ENCODE measurements at places on chromosomes 4 and X.

- DNase-seq = no peak
Observed at GRCh38 chr4:73711989-73712388, 28.4 kb upstream of the CXCL8 start.

DNA sequence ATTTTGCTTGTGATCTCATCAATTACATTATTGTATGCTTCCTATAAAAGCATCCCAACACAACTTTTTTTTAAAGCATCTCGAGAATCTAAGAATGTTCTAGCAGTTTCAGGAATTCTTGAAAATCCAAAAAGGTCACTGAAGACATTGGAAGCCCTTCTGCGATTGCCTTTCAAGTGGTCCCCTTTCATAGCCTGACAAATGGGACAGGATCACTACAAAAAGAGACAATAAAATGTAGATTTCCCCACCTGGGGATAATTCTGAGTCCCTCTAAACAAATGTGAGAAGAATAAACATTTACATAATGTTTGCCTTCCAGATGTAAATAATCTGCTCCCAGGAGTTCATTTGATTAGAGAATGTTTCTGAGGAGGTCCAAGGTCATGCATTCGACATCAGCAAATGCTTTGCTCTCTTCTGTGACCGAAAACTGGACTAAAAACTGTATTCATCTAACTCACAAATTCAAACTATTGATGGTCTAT, 116.0 kb downstream of the COL25A1 start:
- DNase-seq = no peak

GRCh38 chr4:48653217-48654014, 126.7 kb downstream of the FRYL start:
- DNase-seq = no peak

DNA sequence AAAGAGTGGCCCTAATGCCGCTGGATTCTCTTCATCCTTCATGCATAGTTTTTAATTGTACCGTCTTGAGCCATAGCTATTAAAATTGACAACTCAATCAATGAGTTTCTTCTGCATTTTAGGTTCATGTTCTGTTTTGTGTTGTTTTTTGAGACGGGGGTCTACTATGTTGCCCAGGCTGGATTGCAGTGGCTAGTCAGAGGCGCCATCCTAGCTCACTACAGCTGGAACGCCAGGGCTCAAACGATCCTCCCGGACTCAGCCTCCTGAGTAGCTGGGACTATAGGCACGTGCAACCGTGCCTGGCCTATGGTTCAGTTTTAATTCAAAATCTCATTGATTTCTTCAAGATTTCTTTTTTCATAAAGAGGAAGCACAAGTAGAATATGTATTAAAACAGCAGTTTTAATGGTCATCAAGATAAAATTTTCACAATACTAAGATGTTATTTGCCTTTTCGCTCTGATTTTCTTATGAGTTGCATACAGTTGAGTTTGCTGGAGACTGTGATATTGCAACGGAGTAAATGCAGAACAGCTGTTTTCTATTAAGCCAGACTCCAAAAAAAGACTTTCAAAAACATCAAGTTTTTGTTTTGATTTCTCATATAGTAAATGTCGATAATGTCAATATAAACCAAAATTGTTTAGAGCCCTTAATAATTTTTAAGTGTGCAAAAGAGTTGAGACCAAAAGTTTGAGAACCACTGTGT, 1.1 kb upstream of the STX18 start:
- no peak for DNase-seq

DNA sequence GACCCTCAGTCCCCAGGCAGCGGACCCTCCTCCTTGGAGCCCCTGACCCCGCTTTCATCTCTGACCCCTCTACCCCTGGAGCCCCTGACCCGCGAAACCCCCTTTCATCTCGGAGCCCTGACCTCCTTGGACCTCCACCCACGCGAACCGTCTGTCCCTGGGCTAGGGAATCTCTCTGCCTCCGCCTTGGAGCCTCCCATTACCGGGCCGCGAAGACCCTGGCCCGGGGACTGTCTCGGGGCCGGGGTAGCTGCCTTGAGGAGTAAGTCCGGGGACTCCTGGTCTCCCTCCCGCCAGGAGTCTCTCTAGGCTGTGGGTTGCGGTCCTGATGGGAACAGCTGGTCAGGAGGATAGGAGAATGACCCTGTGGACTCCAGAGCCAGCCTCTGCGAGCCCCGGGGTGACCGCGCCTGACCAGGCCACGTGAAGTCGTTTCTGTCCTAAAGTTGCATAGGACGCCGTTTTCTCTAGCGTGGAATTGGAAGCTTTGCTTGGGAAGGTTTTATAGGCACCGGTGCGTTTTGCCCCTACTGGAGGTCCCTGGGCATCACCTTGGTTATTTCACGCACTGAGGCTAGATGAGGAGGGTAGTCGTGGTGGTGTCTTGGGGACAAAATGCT, 824 bp downstream of the TBC1D14 start:
- DNase-seq = no peak

- DNase-seq = no peak
Observed at GRCh38 chr4:164977243-164978164, at the start of gene TRIM61. TSS of gene TRIM61 (minus strand) at chr4:164977657. CDS start at chr4:164970002, 7,655 bp downstream.

DNA sequence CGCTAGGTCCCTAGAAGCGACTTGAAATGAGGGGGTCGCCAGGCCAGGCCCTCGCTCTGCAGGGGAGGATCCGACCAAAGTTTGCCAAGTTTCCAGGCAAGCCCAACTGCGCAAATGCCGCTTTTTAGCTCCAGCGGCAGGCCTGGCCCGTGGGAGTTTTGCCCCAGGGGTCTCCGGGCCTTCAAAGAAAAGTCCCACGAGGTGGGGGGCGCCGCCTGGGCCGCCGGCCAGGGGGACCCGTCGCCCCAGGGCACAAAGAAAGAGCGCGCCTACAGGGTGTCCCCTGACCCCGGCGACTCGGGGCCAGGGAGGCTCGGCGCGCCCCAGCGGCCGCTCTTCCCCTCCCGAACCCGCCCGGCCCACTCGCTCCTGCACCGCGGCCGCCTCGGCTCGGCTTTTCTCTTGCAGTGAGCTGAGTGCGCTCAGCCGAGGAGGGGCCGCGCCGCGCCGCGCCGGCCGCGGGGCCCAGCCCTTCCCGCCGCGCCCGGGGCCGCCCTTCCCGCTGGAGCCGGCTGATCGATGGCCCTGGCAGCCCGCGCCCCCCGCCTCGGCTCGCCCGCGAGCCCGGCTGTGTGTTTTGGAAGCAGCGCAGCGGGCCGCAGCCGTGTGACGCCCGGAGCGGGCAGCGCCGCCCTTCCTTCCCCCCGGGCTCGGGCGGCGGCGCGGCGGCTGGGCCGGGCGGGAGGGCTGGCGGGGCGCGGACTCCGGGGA, 754 bp upstream of the KLF3 start:
- DNase-seq = no peak

GRCh38 chr4:109169170-109169569, 133.3 kb downstream of the COL25A1 start:
- DNase-seq = no peak

DNA sequence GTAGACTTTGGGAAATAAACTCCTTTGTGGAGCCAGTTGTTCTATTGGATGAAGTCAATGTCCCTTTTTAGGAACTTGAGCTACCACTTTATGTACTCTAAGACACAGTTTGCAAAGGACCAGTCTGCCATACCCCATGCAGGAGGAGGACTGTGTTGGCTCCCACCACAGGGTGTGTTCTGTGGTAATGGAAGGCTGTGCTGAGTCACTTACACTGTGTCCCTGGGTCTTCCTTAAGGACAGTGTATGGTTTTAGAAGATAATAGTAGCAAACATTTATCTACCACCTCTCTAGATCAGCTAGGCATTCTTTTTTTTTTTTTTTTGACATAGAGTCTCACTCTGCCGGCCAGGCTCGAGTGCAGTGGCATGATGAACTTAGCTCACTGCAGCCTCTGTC, 184.0 kb upstream of the PGRMC2 start:
- DNase-seq = no peak

DNA sequence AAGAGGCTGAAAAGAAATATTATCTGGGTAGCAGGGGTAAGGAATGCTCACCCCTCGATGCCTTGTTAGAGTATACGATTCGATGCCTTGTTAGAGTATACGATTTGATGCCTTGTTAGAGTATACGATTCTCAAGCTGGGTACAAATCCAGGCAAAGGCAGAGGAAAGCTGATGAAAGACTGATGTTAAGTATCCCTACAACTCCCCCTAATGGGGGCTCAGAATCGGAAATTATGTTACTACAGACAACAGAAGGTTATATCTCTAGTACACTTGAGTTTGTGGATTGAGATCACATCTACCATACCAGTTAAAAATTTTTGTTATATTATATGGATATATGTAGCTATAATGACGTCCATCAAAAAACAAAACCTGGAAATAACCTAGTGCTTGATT, 4.8 kb downstream of the LRRC66 start:
- no peak for DNase-seq

- DNase-seq = no peak
Observed at GRCh38 chrX:15399962-15400391, 15.8 kb upstream of the VEGFD start.

GRCh38 chrX:48498374-48498809, 10.4 kb upstream of the PORCN start:
- no peak for DNase-seq

DNA sequence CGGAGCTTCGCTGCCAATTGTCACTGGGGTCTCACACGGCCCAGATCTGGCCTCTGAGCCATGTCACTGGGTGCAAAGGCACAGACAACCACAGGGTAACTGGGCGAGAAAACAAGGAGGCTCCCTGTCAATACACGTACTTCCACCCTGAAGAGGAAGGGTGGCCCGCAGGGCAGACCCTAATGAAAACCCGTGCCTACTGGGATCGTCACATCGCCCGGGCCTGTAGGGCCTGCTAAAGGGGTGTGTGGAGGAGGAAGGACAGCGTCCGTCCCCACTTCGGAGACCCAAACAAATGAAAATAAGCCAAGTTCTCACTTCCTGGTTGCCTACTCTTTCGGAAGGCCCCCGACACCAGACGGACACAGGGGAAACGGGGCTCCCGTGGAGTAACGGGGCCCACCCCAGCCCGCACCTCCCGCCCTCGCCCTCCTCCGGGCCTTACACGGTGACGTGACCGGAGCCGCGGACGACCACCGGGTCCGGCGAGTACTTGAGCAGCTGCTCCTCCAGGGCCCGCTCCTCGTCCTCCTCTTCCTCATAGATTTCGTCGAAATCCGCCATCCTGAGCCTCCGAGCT, 578 bp downstream of the CHIC2 start:
- no peak for DNase-seq

GRCh38 chr4:161320377-161320776, 843.4 kb downstream of the FSTL5 start:
- DNase-seq = peak; percentile 18

- DNase-seq = peak; percentile 24
Observed at GRCh38 chr4:3442959-3443749, 1.4 kb downstream of the HGFAC start.

- peak; percentile 87 for DNase-seq
Observed at GRCh38 chr4:115323106-115323707, 209.8 kb upstream of the NDST4 start.

DNA sequence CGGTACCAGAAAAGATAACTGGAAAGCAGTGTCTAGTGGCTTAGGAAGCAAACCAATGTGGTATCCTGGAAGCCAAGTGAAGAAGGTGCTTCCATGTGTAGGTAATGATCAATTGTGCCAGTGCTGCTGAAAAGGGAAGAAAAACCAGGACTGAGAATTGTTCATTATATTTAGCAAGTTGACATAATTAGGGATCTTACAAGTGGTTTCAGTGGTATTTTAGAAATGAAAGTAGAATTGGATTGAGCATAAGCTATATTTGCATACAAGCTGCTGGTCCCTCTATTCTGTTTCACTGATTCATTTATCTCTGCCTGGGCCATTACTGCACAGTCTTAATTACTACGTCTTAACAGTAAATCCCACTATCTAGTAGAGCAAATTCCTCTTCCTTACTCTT, 32.3 kb downstream of the PRDM8 start:
- DNase-seq = no peak

- DNase-seq = no peak
Observed at GRCh38 chr4:151223465-151223864, 53.5 kb upstream of the PRSS48 start.

DNA sequence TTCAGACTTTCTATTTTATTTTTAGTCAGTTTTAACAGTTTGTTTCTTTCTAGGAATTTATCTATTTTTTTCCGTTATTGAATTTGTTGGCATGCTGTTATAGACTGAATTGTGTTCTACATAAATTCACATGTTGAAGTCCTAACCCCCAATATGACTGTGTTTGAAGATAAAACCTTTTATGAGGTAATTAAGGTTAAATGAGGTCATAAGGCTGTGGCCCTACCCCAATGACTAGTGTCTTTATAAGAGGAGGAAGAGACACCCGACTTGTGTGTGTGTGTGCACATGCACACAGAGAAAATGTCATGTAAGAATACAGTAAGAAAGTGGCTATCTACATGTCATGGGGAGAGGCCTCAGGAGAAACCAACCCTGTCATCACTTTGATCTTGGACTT, 146.3 kb downstream of the BRWD3 start:
- DNase-seq = no peak

GRCh38 chr4:145298885-145299284, 118.5 kb upstream of the OTUD4 start:
- DNase-seq = no peak

GRCh38 chr4:40769266-40769665, 19.5 kb downstream of the NSUN7 start:
- DNase-seq = no peak

GRCh38 chr4:13212936-13213335, 271.2 kb downstream of the RAB28 start:
- no peak for DNase-seq

- DNase-seq = no peak
Observed at GRCh38 chrX:136759968-136760367, 20.8 kb downstream of the ARHGEF6 start.

DNA sequence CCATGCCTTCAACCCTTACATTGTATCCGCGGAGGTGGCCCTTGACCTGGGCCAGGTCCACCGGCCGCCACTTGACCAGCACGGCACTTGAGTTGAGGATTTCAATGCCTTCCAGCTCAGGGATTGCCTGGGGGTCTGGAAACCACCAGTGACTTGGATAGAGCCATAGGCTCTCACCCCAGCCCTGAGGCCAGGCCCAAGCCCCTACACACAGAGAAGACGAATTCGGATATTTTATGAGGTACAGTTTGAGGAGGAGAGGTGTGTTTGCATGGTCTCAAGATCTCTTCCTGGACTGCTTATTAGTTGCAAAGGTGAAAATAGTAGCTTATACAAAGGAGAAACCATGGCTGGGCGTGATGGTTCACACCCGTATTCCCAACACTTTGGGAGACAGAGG, 20.3 kb downstream of the L1CAM start:
- no peak for DNase-seq

GRCh38 chr4:19675172-19675811, 576.4 kb upstream of the SLIT2 start:
- no peak for DNase-seq

DNA sequence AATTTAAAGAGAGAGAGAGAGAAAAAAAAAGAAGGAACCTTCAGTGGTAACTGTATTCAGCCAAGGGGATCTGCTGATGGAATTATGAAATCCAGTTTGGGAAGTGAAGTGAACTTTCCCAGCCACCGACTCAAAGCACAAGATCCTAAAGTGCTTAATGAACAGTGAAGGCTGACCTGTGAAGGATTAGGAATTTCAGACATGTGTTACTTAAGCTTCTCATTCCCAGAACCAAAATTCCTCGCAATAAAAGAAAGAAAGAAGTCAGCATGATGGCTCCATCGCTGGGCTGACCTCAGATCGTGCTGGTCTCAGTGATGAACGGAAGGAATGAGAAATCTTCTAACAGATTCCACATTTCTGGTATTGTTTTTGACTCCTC, 135.2 kb downstream of the ARSF start:
- DNase-seq = no peak
